ENCODE measurements at places on chromosomes 11 and 22.

DNA sequence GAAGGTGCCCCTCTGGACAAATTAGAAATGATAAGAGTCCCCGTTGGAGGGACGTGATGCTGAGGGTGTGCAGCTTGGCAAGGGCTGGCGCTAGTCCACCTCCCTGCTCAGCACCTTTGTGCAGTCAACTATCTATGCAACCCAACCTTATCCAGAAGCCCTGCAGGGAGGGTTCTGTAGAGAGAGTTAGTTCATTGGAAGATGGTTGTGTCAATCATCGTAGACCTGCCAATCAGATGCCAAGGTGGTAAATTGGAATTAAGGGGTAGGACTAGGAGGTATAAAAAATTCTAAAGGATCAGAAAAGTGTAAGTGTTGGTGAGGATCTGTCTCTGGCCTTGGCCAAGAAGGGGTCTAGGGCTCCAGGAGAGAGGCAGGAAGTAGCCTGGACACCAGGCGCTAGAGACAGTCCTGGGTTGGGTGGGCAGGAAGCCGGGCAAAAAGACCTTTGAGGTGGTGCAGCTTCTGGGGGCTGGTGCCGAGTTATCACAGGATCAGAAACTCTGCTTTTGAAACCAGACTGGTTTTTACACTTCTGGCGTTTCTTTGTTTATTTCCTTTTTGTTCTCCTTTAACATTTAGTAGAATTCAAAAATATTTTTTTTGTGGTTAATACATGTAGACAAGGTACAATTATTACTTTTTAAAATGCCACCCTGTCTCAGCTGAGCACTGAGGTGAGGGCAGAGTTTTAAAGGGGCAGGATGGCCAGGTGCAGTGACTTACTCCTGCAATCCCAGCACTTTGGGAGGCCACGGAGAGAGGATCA lies 1.6 kb downstream of the C1QTNF6 start:
- peak; percentile 33 for DNase-seq

DNA sequence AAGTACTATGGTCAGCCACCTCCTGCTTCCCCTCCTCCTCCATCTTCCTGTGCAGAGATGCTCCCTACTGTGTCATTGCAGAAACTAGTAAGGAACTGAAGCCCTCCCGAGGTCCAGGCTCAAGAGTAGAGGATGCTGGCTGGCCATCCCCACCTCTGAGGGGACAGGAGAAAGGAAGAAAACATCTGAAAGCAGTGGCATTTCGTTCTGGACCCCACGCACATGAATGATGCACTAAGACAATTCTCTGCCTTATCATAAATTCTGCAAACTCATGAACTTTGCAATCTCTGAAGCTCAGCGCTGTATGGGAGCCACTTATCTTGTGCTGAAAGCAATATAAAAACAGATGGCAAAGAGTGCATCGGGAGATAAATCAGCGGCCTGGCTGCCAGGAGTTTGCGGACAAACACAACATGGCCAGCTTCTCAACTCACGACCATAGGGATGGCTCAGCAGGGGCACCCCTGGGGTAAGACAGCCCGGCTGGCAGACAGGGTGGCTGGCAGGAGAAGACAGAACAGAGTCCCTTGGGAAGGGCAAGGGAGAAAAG lies 306.4 kb downstream of the NXPE2 start:
- DNase-seq, result no peak

- no peak for DNase-seq
Observed at GRCh38 chr22:37115032-37115431, 5.5 kb upstream of the TMPRSS6 start.

DNA sequence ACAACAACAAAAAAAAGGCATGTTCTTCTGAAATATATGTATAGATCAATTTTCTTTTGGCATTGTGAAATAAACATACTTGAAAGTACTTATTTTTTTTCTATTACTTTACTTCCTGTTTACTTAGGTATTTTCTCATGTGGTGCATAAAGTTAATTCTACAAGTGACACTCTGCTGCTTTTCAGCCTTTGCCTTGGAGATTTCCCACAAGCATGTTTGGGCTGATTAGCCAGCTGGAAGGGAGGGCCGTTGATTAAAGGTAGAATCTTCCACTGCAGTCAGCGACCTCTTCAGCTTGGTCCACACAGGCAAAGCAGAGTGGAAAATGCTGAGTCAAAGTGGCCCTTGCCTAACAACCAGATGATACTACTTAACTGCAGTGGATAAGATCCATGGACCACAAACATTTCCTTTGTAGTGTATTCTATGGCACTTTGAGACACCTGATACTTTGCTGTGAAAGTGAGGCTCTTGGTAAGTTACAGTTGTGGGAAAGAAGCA lies 176.0 kb downstream of the ARHGAP42 start:
- peak; percentile 3 for DNase-seq

GRCh38 chr11:119594639-119595249 lies 134.3 kb downstream of the NECTIN1 start:
- no peak for DNase-seq

DNA sequence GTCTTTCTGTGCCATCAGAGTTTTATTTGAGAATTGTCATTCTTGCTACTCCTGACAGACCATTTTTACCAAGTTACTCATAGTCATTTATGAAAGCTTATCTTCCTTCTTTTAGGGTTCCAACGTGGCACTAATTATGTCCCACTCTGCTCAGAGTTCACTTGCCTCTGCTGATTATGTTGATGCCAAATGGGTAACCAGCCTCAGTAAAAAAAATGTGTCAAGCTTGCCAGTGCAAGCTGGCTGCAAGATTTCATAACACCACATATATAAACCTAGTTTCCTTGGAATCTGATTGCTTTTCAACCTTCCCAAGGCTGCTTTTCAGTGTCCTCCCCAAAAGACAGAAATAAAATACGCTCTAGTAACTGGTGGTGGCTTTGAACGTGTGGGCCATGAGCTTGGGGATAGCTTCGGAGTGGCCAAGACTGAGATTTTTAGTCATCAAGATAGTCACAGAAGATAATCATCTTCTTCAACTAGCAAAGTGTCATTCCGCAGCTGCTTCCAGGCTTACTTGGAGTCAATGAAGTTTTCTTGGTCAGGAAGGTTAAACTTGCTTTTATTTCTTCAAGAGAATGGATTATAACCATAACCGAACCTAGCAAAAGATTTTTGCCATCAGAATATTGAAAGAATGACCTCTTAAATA lies 29.5 kb upstream of the APOA1 start:
- no peak for DNase-seq

DNA sequence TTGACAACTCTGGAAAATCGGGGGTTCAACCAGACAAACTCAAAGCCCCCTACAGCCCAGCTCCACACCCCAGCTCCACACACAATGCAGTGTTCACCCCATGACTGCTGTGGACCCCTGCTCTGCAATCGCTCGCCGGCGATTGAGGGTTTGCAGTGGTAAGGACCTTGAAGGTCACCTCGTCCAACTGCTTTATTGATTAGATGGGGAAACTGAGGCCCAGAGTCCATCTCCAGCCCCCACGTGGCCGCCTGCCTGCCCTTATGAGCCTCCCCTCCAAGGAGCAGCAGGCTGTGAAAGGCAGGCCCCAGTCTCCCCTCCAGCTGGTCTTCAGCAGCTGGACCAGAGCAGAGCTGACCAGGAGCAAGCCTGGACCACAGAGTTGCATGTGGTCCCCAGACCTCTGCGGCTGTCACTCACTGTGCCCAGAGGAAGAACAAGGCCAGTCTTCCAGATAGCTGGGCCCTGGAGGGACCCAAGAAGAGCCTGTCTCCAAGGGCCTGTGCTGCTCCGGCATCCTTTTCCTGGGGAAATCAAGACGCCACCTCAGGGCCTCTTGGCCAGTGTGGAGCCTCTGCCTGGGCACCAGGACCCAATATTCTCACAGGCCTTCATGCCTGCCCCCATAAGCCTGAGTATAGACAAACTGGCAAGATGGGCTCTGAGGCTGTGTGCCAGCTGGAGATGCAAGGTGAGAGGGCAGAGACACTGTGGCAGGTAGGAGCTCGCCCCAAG lies 8.8 kb upstream of the LINC01488 start:
- DNase-seq, result no peak

DNA sequence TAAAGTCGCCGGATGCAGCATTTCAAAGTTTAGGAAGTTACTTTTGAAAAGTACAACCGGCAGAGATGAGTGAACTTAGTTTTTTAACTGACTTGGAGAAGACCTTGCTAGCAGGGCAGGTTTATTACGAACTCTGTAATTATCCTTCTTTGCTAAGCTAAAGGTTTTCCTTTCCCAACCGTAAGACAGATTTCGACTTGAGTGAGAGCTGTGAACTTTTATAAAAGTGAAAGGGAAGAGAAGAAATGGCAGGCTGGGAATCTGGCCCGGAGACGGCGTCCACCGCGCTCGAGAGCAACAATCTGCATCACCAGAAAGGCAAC lies 659 bp upstream of the TEAD1 start:
- no peak for DNase-seq

GRCh38 chr22:19018256-19018655 lies 82.2 kb upstream of the PRODH start:
- no peak for DNase-seq

DNA sequence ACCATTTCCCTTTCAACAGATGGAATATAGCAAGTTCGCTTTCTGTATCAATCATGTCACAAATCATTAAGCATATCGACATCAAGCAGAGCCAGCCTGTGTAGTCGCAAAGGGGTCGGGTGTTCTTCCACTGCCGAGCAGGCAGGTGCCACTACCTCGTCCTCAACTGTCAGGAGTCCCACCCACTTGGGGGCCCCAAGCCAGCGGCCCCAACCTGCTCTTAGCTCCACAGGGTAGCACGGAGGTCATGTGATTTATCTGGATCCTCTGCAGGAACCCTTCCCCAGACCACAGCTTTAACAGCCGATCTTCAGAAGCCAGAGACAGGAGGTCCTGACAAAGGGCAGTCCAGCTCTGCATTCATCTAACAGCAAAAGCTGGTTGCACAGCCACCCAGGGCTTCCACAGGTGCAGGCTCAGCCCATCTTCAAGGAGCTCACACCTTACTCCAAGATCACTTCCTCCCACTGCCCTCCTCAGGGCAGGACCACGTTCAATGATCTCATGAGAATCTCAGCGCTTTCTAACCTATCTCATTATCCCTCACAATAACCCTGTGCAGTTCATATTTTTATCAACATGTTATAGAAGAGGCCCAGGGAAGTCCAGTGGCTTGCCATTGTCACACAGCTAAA lies 110.2 kb downstream of the TRIM29 start:
- DNase-seq, result no peak

GRCh38 chr11:129314371-129314770 lies 61.3 kb upstream of the BARX2 start:
- no peak for DNase-seq

DNA sequence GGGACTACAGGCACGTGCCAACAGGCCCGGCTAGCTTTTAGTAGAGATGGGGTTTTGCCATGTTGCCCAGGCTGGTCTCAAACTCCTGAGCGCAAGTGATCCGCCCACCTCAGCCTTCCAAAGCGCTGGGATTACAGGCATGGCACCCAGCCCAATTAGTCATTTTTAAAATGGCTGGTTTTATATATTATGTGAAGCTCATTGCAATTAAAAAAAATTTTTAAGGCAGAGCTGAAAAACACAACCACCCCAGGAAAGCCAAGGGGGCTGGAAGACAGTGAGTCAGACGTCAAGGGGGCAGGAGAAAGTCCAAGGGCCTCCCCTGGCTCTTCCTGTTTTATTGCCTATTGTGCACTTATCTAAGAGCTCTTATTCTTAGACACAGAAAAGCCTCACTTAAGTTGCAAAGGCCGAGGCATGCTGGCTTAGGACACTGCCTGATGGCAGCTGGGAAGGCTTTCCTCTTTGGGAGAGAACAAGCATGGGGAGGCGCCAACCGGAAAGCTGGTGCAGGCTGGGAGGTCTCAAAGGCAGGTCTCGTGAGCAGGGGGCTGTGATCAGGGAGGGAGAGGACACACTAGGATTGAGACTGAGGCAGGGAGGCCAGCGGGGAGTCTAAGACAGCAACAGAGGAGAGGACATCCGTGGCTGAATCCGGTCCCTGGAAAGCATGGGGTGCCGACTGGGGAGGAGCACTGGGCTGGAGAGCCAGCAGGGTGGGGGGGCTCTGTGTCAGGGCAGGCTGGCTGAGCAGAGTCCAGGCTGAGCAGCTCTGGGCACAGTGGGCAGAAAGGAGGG lies 11.1 kb upstream of the OSM start:
- no peak for DNase-seq

DNA sequence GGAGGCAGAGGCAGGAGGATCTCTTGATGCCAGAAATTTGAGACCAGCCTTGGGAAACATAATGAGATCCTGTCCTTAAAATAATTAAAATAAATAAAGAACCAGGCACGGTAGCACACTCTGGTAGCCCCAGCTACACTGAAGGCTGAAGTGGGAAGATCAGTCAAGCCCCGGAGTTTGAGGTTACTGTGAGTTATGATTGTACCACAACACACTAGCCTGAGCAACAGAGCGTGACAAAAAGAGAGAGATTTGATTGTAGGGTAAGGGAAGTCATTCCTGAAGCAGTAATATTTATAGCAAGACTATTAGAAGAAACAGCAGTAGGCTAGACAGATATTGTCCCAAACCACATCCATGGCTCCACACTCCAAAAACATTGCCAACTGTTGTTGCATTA lies 1408.4 kb upstream of the TENM4 start:
- DNase-seq, result no peak

DNA sequence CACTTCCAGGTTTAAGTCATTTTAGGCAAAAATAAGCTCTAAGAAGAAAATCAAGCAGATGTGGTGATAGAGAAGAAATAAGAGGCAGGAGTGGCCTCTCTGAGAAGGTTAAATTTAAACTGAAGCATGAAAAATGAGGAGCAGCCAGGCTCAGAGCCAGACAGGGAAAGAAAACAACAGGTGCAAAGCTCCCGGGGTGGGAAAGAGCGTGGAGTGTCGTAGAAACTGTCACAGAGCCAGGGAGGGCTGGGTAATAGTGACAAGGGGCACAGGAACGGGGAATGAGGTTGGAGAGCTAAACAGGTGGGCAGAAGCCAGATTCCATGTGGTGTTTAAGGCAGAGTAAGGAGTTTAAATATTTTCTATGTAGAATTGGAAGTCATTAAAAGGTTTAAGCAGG lies 132.1 kb upstream of the BLID start:
- no peak for DNase-seq

DNA sequence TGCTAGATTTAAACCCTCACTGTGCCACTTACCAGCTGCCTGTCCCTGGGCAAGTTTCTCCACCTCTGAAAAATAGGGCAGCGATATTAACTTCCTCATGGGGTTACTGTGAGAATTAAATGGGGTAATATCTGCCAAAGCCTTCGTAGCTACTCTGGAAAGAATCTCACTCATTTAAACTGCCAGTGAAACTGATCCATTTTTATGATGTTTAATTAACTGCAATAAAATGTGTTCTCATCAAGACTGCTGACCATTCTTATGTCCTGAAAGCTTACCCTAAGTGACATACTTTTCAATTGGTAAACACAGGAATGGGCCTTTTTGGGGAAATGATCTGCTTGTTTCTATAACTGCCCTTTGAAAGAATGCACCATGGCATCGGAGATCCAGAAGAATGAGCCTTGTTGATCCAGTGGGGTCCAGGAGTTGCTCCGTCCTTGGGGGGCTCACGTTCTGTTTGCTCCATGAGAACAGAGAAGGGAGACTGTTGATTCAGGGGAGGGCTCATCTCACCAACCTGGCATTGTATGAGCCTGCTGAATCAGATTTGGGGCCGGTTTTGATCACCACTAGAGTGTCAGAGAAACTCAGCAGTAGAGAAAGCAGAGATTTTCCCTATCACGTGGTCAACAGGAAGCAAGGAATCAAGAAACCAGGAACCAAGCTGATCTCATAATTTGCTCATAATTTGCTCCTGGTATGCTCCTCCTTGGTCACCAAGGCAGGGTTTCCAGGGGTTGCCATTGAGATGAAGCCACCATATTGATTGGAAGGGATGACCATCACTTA lies 7.0 kb upstream of the CCDC86 start:
- no peak for DNase-seq

Measured in SK-N-DZ (cell line).